ENCODE measurements at places on chromosomes 13 and 19.

- H3K36me3 ChIP-seq, result peaks cover 1% of the 10 kb centered on the region
- H3K4me3 ChIP-seq, result no peak overlapping the region
- DNase-seq, result no peak
- no peak overlapping the region for H3K27ac ChIP-seq
Observed at GRCh38 chr13:41764558-41764957, 196.4 kb downstream of the VWA8 start.

DNA sequence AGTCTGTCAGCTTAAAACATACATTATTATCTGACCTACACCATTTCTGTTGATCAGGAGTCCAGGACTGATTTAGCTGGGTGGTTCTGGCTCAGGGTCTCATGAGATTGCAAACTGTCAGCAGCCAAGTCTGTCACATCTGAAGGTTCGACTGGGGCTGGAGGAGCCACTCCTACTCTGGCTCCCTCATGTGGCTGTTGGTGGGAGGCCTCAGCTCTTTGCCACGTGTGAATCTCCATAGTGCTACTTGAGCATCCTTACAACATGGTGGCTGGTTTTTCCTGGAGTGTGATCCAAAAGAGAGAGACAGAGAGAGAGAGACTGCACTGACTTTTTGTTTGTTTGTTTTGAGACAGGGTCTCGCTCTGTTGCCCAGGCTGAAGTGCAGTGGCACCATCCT is 63.6 kb upstream of the NFIC start:
- peaks cover 14% of the 10 kb centered on the region for H3K27me3 ChIP-seq
- DNase-seq, result no peak
- H3K27ac ChIP-seq, result no peak overlapping the region
- no peaks in the 10 kb centered on the region for H3K36me3 ChIP-seq
- no peaks in the 10 kb centered on the region for H3K4me1 ChIP-seq
- no peak overlapping the region for H3K4me3 ChIP-seq

- H3K36me3 ChIP-seq, result peaks cover 8% of the 10 kb centered on the region
- no peak overlapping the region for H3K4me3 ChIP-seq
Observed at GRCh38 chr19:33293255-33294057, 8.9 kb downstream of the CEBPA start.

- H3K4me1 ChIP-seq, result peaks cover 16% of the 10 kb centered on the region
- peak; percentile 0 for DNase-seq
- no peak overlapping the region for H3K27ac ChIP-seq
- H3K36me3 ChIP-seq, result no peaks in the 10 kb centered on the region
- no peaks in the 10 kb centered on the region for H3K27me3 ChIP-seq
- H3K4me3 ChIP-seq, result no peak overlapping the region
Observed at GRCh38 chr19:42468273-42468796, 25.6 kb upstream of the CXCL17 start.

DNA sequence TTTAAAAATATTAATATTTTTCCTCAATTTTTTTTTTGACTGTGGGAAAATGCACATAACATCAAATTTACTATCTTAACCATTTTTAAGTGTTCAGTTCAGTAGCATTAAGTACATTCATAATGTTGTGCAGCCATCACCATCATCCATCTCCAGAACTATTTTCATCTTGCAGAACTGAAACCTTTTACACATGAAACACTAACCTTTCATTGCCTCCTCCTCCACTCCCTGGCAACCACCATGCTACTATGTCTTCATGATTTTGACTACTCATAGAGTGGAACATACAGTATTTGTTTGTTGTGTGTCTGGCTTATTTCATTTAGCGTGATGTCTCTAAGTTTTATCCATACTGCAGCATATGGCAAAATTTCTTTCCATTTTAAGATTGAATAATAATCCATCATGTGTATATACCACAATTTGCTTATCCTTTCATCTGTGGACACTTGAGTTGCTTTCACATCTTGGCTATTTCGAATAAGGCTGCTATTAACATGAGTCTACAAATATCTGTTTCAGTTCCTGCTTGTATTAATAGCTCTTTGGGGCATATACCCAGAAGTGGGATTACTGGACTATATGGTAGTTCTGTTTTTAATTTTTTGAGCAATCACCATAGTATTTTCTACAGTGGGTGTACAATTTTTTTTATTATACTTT is 376.4 kb downstream of the MTUS2 start:
- no peak for DNase-seq
- H3K27me3 ChIP-seq, result no peaks in the 10 kb centered on the region
- H3K36me3 ChIP-seq, result peaks cover 6% of the 10 kb centered on the region
- H3K4me1 ChIP-seq, result no peaks in the 10 kb centered on the region
- no peak overlapping the region for H3K4me3 ChIP-seq

DNA sequence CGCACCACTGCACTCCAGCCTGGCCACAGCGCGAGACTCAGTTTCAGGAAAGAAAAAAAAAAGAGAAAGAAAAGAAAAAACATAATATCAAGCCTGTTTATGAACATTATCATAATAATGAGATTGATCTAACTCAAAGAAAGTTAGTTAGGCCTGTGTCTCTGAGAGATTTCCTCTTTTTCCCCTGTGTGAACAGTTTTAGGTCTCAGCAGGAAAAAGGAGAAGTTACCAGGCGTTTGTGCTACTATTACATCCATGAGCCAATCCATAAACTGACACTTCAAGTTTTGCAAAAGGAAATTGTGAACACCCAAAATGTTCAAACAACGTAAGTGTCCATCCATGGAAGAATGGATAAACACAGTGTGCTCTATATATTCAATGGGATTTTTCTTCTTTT is 3.8 kb downstream of the TARM1 start:
- no peak overlapping the region for H3K4me3 ChIP-seq
- H3K36me3 ChIP-seq, result no peaks in the 10 kb centered on the region
- H3K27me3 ChIP-seq, result peaks cover 8% of the 10 kb centered on the region

All from natural killer cell treated with Interleukin-12 subunit alpha and Interleukin-12 subunit beta and Interleukin-15 and Interleukin-18, amount 100 ng/mL, for 72 hours (primary cell).